ENCODE measurements at places on chromosomes 4 and X.

DNA sequence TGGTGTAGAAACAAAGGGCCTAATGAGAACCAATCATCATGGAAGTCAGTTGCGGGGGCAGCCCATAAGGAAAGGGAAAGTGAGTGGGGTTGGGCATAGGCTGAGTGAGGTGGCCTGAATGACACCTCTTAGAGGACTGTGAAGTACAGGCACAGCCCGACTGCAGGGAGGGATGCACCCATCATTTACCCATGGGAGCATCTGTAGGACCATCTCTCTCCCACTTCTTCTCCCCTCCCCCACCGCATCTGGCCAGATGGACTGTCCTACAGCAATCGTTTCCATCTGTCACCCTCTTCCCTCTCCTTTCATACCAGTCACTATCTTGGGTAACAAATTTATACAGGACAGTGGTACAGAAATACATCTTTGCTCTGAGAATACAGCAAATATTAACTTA, 4.2 kb downstream of the STBD1 start:
- DNase-seq: no peak

DNA sequence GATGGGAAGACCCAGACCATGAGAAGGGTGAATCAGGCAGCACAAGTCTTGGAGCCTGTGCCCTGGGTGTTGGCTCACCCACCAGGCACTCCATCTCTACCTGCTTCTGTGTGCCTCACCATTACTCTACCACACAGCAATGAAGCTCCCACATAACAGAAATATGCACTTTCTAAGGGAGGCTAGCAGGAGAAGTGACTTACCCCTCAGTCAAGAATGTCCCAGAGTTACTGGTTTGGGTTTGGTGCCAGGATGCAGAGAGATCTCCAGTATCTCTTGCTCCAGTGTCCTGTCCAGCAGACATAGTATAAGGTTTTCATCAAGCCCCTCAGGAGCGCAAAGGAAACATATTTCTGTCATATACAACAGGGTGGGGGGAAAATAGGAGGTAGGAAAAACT, 11.3 kb upstream of the RAB40A start:
- no peak for DNase-seq

DNA sequence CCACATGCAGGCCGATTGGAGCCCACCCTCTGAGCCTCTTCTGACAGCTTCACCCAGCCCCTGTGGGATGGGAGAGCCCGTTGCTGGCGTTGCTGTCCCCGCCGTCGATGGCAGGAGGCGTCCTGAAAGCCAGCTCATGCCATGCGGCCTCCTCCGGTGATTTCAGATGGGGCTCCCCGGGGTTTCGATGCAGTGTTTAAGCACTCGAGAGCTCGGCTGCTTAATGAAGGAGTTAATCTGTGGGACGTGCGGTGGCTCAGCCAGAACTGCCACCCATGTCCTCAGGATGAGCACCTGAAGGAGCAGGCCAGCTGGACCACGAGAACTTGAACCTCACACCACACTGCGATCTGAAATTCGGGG, 95.6 kb downstream of the SORCS2 start:
- DNase-seq: no peak

- no peak for DNase-seq
Observed at GRCh38 chr4:142348613-142349021, 497.5 kb downstream of the INPP4B start.

DNA sequence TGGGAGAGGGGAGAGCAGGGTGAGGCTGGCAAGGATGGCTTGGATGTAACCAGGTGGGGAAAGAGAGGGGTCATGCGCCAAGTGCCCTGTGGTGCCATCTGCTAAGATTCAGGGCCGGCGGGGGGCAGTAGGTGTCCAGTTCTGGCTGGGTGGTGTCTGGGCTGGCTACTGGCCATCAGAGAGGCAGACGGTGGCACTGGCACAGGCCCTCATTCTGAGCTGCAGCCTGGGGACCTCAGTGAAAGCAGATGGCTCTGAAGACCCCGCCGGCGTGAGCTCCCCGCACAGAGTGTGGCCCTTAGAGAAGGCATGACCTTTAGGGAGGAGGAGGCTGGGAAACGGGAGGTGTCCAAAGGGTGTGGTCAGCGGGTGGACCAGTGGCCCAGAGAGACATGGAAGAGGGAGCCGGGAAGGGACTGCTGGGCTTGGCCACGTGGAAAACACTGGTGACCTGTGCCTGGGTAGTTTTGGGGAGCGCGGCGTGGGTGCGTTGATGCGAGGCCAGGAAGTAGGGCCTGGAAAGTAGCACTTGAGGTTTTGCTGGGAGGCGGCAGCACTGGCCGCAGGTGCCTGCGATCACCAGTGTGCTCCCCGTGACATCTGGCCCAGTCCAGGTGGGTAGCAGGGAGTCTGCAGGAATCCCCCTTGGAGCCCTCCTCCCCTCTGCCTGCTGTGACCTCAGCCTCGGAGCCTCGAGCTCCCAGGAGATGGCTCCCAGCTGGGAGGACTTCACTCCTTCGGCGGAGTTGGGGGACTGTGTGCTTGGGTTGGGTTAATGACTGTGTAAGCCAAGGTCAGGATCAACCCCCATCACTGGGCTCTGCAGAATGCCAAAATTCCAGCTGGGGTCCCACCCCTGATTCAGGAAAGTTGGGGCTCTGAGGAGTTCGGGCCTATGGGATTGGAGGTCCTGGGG, 9.3 kb upstream of the SH3TC1 start:
- DNase-seq: no peak

GRCh38 chr4:122668241-122668640, 47.4 kb upstream of the IL21 start:
- DNase-seq: no peak

DNA sequence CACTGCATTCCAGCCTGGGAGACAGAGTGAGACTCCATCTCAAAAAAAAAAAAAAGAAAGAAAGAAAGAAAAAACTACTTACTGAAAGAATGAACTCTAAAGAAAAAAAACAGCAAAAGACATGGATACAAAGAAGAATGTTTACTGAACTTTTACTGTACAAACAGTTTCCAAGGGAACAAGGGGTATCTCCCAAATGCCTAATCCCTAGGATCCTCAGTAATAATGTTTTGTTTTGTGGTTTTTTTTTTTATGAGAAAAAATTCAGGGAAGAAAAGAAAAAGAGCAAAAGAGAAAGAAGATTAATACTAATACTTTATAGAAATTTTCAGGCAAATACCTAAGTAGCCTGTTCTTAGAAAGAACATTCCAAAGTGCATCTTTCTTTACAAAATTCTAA, 63.2 kb downstream of the ANTXR2 start:
- no peak for DNase-seq

GRCh38 chrX:40105835-40106675, 8.3 kb upstream of the BCOR start:
- DNase-seq: peak; percentile 50

DNA sequence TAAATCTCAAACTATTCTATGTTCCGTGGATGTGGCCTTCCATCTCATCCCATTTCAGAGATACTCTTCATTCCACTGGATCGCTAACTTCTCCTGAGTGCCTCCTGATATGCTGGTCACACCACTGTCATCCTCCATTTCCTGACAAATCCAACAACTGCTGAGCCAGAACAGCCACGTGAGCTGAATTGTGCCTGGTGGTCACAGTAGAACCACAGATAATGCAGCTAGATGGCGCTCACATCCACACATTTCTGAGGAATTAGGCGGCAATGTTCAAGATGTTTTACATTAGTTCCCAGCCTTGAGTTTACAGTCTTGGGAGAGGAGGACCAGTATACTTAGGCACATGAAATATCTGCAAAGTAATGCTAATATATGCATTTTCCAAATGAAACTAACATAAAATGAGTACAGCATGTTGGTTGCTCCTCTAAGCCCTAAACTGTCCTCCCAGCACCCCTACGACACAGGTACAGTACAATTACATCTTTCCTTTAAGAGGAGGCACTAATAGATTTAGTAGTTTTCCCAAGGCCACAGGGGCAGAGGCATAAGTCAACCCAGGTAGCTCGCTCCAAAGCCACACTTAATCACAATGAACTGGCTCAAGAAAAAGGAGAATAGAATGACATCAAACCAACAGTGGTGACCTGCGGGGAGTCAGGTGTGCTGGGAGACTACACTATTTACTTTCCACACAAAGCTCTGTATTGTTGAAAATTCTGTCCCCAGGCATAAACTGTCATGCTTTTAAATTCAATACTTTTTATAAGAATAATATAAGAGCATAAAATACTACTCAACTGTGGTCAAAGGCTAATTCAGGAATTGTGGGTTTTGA, 134.2 kb downstream of the CHIC2 start:
- no peak for DNase-seq

DNA sequence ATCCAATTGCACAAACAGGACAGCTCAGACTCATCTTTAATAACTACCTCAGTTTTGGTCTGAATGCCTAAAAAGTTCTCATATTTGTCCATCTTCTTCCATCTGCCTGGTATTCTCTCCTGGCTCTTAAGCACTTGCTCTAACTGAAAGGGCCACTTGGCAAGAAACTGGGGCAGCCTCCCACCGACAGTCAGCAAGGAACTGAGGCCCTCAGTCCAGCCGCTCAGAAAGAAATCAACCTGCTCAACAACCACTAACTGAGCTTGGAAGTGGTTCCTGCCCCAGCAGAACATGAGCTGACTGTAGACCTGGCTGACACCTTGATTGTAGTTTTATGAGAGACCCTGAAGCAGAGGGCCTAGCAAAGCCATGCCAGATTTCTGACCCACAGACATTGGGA, 84.4 kb downstream of the PPEF2 start:
- no peak for DNase-seq

- DNase-seq: no peak
Observed at GRCh38 chr4:122742933-122743829, 10.7 kb downstream of the BBS12 start.

GRCh38 chrX:6004529-6004928, 224.1 kb downstream of the NLGN4X start:
- DNase-seq: no peak

- no peak for DNase-seq
Observed at GRCh38 chr4:149785696-149786431, 29.8 kb downstream of the IQCM start.

DNA sequence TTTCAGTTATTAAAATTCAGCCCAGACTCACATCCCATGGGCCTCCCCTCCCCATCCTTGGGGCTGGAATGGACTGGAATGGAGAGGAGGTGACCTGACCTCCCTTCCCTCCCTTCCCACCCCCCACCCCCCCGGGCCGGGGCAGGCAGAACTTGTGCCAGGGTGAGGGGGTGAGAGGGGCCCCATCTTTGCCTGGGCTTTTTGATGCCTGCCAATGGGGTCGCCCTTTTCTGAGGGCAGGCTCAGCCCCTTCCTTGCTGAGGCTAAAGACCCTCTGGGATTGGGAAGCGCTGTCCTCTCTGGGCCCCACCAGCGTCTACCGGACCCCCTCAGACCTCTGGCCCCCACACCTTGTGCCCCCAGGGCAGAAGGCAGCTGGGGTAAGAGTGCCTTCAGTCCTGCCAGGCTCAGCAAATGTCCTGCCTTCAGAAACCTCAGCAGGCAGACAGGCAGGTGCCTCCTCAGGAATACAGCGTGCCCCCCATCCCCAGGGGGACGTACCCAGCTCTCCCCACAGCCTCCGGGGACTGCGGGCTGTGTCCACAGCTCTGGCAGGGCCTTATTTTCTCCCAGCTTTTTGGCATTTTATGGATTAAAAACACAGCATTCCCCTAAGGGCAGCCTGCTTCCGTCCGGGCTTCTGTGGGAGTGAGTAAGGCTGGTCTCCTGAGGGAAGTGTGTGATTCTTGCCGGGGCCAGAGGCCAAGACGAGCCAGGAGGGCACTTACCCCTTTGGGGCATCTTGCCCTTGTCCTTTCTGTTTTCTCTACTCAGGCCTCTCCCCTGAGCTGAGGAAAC, 12.6 kb upstream of the CCNQ start:
- DNase-seq: no peak

DNA sequence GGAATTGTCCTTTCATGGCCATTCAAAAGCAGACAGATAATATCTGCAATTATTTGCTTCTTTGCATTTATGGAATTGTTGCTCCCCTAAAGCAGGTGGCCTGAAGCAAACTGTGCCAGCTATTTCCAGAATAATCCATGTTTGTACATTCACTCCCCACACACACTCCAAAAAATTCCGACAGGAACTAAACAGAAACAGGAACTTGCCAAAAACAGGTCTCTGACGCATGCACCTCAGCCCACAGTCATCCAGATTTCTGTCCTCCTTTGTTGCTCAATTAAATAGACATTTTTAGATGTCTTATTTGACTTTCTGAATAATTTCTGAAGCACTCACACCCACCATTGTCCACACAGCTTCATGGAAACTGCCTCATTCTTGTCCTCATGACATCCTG, 71.5 kb upstream of the EDNRA start:
- no peak for DNase-seq

DNA sequence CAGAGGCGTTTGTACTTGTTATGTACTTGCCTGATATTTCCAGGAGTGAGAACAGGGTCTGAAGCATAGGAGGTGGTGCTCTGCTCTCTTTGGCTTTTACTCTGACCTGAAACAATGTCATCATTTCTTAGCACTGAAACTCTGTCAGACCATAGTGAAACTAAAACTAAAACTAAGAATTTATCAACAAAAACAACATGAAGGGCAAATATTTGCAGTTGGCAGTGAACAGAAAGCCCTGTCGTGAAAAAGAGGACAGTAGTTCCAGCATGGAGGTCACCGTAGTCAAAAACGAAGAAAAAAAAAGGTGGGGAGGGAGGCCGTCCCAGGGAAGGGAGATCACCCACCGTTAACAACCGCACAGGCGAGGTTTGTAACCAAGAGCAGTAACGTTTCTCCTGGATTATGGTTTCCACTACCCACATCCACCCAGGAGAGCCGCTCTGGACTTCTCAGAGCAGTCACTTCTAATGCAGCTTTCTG, 97.5 kb downstream of the ANK2 start:
- no peak for DNase-seq

DNA sequence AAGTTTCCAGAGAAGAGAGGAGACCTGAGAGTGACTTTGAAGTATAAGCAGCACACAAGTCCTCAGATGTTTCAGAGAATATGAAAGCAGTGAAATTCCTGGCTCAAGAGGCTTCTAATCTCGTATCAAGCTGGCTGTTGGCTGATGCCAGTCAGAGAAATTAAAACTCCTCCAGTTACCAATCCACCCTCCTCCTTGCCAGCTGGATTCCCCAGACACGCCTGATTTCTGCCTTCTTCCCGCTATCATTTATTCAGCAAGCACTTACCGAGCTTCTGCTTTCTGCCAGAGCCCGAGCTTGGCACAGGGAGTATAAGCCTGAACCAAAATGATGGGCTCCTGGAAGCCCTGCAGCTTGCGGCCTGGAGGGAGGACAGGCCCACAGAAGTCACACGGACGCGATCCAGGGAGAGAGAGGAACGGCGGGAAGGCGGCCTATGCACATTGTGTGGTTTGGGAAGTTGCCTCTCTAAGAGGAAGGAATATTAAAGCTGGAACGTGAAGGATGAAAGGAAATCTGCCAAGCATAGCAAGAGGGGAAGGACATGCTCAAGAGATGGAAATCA, 102.4 kb upstream of the TBL1X start:
- DNase-seq: no peak

GRCh38 chr4:164313853-164314252, 440.1 kb upstream of the SMIM31 start:
- no peak for DNase-seq

GRCh38 chr4:38774181-38774955, 8.4 kb downstream of the TLR10 start:
- no peak for DNase-seq

All from stimulated activated CD4-positive, alpha-beta T cell treated with anti-CD3 and anti-CD28 coated beads, Interleukin-15, amount 100 ng/mL, for 1 hour (primary cell).